ENCODE measurements at places on chromosomes 7 and 10.

DNA sequence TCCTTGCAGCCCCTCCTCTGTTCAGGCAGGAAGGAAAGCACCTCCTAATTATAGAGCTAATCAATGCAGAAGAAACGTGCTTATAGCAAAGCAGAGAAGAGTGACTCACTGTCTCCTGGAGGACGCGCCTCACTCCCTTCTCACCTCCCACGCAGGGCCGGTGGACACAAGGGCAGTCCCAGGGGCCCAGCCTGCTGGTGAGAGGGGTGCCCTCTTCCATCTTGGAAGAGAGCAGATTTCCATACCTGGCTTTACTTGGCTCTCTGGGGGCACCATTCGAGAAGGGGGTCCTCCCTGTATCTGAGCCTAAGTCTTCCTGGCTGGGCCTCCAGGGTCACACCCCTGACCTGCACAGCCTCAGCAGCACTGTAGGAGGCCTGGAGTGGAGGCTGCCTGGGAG is 55.8 kb downstream of the RASGEF1A start:
- no peak for DNase-seq

GRCh38 chr10:59687657-59688056 is 22.0 kb downstream of the SLC16A9 start:
- DNase-seq, result no peak

DNA sequence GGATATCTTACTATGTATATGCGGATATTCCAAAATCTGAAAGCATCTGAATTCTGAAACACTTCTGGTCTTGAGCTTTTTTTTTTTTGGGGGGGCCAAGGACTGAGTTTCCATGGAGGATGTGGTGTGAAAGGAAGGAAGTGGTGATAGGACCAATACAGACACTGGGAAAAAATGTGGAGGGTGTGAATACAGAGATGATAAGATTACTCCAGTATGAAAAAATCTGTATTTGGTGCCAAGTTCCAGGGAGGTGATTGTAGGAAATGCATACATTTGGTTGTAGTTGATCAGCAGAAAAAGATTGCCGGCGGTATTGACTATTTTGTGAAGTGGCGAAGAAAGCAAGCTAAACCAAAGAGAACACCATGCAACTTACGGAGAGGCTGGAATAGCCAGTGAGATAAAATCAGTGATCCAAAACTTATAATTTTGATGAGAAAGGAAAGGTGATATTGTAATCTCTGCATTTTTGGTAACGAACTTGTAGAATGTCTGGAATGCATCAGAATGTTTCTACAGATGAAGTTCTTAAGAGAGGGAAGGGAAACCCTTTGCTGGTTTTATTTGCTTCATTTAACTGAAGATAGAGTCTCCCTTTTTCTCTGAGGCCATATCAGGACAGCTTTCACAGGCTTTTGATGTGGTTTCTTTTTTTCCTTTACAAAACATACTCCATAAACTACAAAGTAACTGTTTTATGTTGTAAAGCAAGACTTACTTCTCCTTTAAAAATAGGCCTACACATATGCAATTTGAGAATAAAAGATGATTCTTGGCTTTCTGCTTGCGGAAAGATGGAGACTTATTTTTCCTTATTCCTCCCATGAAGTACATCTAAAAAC is 6.0 kb downstream of the WDR37 start:
- DNase-seq, result no peak

GRCh38 chr10:188546-188945 is 53.3 kb downstream of the ZMYND11 start:
- no peak for DNase-seq

DNA sequence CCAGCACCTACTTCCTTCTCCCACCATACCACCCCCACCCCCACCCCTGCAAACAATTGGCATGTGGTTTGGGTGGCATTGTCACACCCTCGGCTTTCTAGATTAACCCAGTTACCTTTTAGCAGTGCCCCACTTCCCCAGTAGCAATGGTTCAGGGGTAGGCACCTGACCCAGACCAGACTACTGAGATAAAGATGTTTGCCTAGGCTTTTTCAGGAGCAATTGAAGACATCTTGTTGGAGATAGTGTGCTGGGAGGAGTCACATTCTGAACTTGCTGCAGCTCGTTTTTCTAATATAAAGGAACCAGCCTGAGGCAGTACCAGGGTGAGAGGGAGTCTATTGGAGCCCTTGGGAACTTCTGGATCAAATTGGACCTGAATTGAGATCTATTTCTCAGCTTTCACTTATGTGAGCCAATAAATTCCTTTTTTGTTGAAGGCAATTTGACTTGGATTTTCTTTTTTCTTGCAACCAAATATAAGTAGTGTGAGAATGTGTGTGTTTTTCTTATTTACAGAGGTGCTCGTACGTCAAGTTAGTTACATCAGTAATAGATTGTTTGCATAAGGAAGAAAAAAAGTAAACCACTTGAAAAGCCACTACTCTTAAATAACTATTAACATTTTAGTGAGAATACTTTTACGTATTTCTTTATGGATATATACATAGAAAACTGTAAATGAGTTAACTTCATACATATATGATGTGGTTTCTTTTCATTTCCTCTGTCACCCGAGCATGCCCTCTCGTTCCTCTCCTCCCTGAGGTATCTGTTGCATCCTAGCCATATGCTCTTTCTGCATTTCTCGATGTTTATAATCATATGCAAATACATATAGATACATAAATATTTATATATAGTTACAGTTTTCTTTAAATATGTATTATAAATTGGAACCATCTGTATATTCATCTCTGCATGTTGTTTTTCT is 38.0 kb downstream of the RAB18 start:
- no peak for DNase-seq

- DNase-seq, result no peak
These were observed 14.6 kb downstream of the FGL2 start for GRCh38 chr7:77184990-77185389.

DNA sequence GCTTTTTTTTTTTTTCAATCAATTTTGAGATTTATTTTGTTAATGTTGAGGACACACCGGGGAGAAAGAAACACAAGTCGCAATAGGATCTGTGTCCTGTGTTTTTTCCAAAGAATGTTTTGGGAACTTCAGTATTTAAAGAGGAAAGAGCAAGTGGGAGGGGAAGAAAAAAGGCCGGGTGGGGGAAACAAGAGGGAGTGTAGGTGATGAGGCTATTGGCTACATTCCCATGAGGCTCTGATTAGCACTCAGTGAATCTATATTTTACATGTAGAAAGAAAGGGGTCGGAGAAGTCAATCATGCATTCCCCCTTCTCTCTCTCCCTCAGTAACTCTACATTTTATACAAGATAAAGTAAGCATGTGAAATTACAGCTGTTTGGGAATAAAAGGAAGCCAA is 4.1 kb downstream of the ZNF680 start:
- no peak for DNase-seq

DNA sequence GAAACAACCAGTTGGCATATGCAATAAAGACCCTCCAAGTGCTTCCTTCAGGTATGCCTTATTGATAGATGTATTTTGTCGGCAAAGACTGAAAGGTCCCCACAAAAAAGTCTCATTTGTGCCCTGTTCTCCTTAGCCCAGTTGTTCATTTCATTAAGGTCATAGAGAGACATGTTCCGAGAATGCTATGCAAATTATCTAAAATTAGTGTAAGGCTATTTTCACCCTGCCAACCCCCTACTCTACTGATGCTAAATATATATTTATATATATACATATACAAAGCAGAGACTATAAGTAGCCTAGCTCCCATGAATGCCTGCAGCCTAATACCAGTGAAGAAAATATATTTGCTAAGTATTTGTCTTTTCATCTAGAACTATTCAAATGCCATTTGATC is 96.7 kb upstream of the ADO start:
- no peak for DNase-seq

- DNase-seq, result no peak
These were observed 412.1 kb upstream of the CELF2 start for GRCh38 chr10:10605551-10606081.

GRCh38 chr7:99142727-99143520 is 984 bp downstream of the SMURF1 start:
- peak; percentile 55 for DNase-seq

- no peak for DNase-seq
These were observed 58.7 kb downstream of the CREB3L2 start for GRCh38 chr7:137943132-137943551.

- DNase-seq, result no peak
These were observed 34.0 kb downstream of the MINDY4 start for GRCh38 chr7:30805081-30805691.

DNA sequence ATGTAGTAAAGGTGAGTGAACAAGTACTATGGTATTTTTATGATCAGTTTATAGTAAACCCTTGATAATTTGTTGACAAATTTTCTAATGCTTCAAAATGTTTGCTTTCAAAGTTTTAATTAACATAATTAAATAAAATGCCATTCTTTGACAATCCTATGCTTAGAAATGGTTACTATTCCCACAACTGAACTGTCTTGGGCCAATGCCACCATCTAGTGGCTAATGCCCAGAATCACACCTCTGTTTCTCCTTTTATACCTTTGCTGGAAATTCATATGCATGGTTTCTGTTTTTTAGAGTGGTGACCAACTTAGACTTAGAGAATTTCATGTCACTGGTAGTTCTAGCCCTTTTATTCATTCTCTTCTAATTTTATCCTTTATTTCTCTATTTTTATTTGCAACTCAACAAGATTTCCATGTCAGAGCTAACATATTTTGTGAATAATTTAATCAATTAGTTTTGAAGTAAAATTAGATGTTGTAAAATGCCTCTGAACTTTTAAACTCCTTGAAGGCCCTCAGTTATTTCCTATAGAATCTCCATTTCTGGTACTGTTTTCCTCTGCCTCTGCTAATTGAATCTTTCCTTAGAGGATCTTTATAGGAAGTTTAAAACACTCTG is 31.1 kb downstream of the PCGF5 start:
- DNase-seq, result peak; percentile 56

GRCh38 chr7:43372676-43373355 is 210.1 kb upstream of the STK17A start:
- DNase-seq, result no peak

DNA sequence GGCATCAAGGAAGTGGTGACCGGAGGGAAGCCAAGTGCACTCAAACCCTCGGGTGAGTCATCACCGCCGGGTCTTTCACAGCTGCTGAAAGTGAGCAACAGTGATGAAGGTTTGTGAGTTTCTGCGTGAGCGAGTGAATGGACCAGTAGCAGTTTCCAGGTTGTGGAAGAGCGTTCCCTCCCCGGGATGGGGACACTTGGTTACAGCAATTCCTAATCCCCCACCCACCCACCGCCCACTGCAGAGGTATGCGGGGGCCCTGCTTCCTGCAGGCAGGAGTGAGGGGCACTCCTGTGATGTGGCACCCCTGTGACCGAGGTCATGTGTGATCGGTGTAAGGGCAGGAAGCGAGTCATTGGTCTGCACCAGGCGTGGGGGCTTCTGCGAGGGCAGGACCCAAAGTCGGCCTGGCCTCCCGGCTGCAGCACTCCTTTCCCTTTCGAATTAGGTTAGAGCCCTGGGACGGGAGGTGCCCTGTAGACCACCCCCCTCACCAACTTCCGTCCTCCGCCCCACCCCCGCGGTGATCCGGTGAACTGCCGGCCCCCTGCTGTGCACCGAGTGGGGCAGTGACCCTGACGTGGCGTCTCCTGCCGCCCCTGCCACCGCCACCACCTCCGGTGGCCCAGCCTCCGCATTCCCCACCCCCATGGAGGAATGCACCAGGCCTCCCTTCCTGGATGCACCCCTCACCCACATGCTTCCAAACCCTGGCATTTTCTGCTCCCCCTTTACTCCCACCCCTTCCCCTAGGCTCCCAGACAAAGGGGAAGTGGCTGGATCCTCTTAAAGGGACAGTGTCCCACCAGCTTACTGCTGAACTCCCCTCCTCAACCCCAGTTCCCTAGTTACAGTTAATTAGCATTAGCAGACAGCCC is 10.9 kb downstream of the LIMK1 start:
- DNase-seq, result peak; percentile 81

GRCh38 chr10:110034596-110034995 is 26.8 kb downstream of the ADD3 start:
- DNase-seq, result no peak

- DNase-seq, result no peak
These were observed 8.1 kb upstream of the DEPP1 start for GRCh38 chr10:44986670-44987069.

DNA sequence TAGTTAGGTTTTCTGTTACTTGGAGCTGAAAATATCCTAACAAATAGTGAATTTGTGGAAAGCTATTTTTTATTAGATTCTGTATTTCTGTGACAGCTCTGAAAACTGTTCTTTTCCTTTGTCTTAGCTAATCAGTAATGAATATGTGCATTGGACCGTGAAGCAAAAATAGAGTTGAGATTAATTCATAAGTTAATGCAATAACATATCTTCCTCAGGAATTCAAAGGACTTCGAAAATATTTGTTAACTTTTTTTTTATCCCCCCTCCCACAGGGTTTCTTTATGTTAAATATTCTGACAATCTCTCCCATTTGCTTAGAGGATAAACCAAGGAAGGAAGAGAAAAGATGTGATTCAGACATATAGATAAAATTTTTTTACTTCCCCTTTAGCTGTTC is 101.4 kb downstream of the PODXL start:
- DNase-seq, result no peak

DNA sequence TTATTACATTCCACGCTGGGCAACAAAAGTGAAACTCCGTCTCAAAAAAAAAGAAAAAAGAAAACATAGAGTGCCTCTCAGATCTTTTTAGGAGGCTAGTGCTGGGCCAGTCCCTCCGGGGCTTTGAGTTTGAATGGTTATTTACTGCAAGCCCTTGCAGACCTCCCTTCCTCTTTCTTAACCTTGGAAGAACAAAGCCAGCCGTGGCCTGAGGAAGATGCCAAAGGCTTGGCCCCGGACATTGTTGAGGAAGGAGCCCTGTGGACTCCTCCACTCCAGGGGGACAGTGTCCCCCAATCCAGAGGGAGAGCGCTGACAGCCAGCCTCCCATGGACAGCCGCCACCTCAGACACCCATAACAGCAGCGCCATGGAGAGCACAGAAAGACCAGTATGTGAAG is 5.0 kb downstream of the TSPAN33 start:
- no peak for DNase-seq

GRCh38 chr7:8161364-8161828 is 100.6 kb downstream of the ICA1 start:
- DNase-seq, result no peak

DNA sequence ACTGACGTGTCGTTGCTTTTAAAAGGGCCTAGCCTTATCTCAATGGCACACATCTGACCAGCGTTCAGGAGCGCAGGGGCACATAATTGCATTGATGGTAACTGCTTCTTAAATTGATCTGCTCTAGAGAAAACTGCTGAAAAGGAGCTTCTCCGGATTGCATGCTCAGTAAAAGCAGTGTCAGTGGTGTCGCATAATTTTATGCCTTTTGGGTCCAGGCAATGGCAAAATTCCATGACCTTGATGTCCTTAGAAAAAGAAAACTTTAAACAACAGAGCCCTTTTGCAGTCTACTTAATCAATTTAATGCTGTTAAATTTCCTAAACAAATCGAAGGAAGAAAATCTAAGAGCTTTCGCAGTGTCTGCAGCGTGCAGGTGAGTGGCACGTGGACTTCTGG is 75.7 kb downstream of the PTPRE start:
- no peak for DNase-seq

- no peak for DNase-seq
These were observed 21.8 kb downstream of the PRKCQ start for GRCh38 chr10:6558272-6558671.
